Stimulated activated CD8-positive, alpha-beta memory T cell treated with anti-CD3 and anti-CD28 coated beads, Interleukin-7, amount 100 ng/mL, for 24 hours (primary cell): ENCODE measurements at places on chromosomes 4 and X.

GRCh38 chrX:101693476-101693875, 33.8 kb upstream of the ARMCX2 start:
- no peak for DNase-seq

DNA sequence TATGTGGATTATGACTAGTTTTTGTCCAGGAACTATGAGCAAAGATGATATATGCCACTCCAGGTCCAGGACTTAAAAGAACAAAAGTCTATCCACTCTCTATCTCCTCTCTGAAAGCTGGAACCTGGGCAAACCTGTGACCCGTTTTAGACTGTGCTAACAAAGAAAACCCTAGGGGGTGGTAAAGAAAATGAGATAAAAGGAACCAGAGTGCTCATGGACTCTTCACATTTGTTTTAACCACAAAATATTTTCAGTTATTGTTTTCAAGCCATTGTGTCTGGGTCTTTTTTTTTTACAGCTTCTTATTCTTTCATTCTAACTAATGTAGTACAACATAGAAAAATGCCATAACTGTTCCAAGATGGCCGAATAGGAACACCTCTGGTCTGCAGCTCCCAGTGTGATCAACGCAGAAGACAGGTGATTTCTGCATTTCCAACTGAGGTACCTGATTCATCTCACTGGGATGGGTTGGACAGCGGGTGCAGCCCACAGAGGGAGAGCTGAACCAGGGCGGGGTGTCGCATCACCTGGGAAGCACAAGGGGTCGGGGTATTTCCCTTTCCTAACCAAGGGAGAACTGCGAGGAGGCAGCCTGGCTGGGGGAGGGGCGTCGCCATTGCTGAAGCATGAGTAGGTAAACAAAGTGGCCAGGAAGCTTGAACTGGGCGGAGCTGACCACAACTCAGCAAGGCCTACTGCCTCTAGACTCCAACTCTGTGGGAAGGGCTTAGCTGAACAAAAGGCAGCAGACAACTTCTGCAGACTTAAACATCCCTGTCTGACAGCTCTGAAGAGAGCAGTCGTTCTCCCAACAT, 45.1 kb downstream of the CHM start:
- no peak for DNase-seq

DNA sequence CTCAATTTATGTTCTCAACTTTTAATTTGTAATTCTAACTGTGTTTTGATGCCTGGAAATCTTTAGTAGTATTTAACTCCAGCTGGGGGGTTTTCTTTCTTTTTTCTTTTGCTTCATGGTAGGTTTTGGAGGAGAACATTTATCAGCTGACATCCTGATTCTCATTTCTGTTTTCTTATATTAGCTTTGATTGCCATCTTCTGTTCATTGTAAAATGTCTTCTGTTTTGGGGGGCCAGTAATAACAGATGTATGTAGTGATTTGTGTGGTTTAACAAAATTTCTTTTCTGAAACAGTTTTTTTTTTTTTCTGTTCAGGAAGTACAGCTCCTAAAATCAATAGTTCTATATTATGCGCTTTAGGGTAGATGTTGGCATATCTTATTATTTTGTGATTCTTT, 182.2 kb downstream of the GABRB1 start:
- DNase-seq, result no peak

DNA sequence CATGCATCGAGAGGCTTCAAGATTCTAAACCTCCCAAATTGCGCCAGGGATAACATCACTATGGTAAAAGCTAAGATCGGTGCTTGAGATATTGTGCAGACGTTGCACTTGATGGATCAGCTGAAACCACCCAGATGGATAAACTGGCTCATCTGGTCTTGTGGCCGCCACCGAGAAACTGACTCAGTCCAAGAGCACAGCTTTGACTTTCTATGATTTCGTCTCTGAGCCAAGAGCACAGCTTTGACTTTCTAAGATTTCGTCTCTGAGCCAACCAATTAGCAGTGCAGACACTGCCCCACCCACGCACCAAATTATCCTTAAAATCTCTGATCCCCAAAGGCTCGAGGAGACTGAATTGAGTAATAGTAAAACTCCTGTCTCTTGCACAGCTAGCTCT, 687.2 kb downstream of the FAM133A start:
- DNase-seq, result no peak

DNA sequence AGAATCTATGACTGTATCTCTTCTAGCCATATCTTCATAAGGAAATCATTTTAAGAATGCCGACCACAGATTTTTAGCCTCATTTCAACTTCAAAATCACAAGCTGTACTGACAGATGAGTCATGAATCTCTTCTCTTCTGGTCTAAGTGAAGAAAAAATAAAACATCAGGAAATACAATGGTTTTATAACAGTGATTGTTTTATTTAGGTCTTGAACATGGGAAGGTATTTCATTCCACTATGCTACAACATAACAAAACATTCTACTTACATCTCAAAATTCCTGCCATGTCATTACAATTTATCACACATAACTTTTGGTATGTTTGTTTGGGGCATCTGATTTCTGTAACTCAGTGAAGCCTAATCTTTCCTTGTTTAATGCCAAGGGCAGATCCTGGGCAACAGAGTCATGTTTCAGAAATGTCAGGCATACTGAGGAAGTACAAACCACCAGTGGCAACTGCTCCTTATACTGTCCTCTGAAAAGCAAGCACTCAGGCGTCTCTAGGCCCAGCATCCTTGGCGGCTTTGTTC, 325.0 kb downstream of the PDHA2 start:
- no peak for DNase-seq

- no peak for DNase-seq
Measured at GRCh38 chr4:110624904-110625494, 2.1 kb upstream of the PITX2 start.

GRCh38 chr4:159384632-159385031, 281.8 kb downstream of the RAPGEF2 start:
- DNase-seq, result no peak
